ENCODE measurements at places on chromosomes 2 and 18.

DNA sequence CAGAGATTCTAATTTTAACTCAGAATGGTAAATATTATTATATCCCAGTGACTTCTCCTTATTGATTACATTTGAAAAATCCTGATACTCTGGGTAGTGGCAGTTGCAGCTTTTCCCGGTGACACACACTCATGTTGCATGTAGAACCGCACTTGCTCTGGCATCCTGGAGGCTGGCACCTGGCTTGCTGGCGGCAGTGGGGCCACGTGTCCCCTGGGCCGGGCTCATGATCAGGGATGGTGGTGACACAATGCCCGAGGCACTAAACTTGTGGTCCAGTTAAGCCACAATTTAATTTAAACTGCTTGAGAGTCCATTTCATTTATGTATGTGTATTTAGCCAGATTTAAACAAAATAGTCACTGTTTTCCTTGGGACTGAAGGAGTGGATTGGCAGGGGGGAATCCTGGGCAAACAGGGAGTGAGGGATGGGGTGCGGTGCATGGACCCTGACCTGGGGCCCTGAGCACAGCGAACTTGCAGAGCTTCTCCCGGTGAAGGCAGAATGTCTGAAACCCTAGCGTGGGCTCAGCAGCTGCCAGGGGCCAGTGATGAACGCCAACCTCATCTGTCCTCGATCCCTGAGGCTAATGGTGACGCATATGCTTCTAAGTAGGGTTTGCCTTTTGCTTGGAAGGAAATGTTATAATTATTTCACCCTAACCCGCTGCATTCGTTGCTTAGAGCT is 50.0 kb downstream of the KCNG2 start:
- DNase-seq, result no peak

DNA sequence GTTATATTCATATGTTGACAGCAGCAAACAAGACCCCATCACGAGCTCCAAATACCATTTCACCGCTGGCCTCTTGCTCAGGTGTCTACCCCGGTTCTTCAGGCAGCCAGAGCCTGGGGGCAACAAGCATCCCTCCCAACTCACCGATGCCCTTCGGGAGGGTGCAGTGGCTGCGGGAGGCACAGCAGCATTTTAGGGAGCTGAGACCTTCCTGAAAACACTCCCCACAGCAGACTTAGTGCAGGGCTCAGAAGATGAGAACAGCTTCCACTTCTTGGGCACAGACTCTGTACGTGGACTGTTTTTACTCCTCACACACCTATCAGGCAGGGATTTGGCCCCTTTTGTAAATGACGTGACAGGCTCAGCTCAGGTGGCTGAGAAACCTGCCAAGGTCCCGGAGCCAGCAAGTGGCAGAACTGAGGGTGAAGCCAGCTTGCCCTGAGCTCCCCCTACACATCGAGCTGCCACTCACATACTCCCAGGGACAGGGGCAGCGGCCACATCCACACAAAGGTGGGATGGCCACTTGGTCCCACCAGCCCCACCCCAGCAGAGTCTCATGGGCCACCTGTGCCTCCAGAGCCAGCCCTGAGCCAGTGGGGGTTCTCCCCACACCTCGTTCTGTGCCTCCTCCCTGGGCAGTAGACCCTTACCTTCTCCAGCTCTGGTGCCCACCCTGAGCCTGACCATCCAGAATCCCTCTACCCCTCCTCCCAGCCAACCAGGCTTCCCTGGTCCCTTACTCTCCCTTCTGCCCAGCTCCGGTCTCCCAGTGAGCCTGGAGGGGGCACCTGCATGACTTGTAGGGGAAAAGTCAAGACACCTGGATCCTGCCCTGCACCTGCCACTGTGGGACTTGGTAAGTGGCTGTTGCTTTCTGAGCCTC is 28.5 kb downstream of the CYP27C1 start:
- DNase-seq, result no peak

DNA sequence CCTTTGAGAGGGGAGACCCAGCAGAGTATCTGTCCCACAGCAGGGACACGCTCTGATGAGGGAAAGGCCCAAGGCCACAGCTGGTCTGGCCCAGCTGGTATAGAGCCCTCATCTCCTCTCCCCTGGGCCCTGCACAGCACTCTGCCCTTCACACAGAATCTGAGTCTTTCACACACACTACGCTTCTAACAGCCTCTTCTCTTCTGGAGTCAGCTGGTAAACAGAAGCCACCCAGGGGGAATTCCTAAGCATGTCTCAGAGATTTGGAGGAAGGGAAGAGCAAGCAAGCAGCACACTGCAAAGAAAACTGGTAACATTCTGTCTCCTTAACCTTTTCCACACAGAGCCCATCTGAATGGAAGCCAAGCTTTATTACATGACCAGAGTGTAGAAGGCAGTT is 121.1 kb upstream of the ACAA2 start:
- no peak for DNase-seq

GRCh38 chr2:150091846-150092245 is 395.6 kb downstream of the RND3 start:
- no peak for DNase-seq

GRCh38 chr18:74457725-74458421 is 765 bp upstream of the DIPK1C start:
- DNase-seq, result no peak

- DNase-seq, result no peak
These were observed 127.8 kb upstream of the SIX3 start for GRCh38 chr2:44813658-44814057.

DNA sequence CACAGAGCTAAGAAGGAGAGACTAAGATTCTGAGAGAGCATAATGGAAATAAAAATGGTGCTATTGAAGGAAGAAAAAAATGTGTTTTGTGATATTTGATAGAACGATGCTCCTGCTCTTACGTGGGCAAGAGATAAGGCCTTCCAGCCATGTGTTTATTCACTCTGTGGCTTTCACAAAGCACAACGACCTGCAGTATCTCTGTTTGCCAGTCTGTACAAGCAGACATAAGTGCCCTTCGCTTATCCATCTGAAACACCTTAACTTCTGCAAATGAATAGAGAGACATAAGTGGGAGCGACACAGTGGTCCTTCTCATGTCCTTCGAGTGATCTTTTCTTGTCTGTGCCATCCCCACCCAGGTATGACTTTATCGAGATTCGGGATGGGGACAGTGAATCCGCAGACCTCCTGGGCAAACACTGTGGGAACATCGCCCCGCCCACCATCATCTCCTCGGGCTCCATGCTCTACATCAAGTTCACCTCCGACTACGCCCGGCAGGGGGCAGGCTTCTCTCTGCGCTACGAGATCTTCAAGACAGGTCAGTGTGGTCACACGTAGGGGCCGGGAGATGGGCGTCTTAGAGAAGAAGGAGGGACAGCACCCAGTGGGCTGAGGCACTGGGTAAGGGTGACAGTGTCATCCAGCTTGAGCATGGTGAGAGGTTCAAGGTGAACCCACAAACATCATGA is 33.7 kb downstream of the NRP2 start:
- DNase-seq, result no peak

GRCh38 chr2:188414411-188414810 is 122.7 kb downstream of the GULP1 start:
- peak; percentile 37 for DNase-seq

DNA sequence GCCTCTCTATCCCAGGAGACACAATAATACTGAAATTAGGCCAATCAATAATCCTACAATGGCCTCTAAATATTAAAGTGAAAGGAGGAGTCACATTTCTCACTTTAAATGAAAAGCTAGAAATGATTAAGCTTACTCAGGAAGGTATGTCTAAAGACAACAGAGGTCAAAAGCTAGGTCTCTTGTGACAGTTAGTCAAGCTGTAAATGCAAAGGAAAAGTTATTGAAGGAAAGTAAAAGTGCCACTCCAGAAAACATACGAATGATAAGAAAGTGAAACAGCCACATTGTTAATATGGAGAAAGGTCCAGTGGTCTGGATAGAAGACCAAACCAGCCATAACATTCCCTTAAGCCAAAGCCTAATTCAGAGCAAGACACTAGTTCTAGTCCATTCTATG is 9.5 kb downstream of the SESTD1 start:
- DNase-seq, result no peak

DNA sequence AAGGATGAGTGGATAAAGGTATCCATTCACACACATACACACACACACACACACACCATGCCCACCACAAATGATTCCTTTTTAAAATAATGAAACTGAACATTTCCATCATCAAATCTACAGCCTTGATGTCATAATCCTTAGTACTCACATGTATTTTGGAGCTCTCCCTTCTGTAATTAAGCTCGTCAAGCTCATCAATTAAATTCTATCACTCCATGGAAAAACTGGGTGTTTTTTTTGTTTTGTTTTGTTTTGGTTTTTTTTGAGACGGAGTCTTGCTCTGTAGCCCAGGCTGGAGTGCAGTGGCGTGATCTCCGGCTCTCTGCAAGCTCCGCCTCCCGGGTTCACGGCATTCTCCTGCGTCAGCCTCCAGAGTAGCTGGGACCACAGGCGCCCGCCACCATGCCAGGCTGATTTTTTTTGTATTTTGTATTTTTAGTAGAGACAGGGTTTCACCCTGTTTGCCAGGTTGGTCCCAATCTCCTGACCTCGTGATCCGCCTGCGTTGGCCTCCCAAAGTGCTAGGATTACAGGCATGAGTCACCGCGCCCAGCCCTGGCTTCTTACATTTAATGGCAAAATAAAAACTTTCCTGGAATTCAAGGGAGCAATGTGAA is 78.6 kb upstream of the RGPD4 start:
- DNase-seq, result no peak

- no peak for DNase-seq
These were observed 458.4 kb downstream of the THSD7B start for GRCh38 chr2:137223722-137224121.

GRCh38 chr2:97908208-97908676 is 87.5 kb downstream of the TMEM131 start:
- no peak for DNase-seq

GRCh38 chr2:164606557-164606956 is 14.7 kb downstream of the GRB14 start:
- DNase-seq, result peak; percentile 31

DNA sequence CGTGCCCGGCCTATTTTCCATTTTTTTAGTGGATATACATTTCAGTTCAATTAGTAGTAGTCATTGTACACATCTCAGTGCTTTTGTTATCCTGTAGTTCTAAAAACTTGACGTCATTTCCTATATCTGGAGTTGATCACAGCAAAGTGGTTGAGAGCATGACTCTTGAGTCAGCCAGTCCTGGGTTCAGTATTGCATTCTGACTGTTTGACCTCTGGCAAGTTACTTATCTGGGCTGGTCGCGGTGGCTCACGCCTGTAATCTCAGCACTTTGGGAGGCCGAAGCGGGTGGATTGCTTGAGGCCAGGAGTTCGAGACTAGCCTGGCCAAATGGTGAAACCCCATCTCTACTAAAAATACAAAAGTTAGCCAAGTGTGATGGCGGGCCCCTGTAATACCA is 50.4 kb upstream of the PPM1B start:
- DNase-seq, result no peak

- DNase-seq, result no peak
These were observed 118.4 kb downstream of the ALK start for GRCh38 chr2:29802986-29803385.

GRCh38 chr2:240958366-240959213 is 39.8 kb upstream of the SNED1 start:
- DNase-seq, result no peak

DNA sequence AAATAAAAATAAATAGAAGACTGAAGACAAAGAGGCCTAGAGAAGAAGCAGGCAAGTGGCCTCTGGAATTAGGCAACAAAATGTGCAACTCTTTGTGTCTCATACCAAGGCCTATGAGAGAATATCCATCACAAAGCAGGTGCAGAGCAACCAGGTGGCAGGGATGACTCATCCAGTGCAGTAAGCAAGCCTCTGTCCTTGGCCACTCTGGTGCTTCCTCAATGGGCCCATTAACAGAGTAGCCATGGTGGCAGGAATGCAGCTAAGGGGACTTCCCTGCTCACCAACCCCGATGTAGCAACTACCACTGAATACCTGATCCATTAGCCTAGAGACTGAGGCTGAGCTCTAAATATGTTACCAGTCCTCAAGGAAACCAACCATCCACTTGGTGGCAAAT is 11.0 kb upstream of the EPG5 start:
- no peak for DNase-seq

GRCh38 chr2:100197631-100198153 is 55.3 kb upstream of the AFF3 start:
- peak; percentile 57 for DNase-seq

DNA sequence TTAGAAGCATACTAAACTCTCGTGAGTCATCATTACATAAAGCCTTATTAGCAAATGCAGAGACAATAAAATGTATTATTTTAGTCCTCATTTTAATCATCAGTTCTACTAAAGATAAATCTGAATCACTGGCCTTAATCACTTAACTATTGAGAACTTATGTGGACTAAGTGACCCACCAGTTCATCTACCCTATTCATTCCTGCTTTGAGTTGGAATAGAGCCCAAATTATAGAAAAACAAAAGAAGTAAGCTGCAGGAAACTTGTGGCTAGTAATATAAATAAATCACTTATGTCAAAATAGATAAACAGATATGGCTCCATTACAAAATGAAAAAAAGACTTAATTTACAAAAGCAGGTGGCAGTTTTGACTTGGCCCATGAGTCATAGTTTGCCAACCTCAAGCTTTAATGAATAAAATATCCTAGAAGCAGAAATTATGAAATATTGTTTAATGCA is 851.8 kb upstream of the CRIM1 start:
- DNase-seq, result no peak

GRCh38 chr18:61998335-61998734 is 105.5 kb upstream of the RNF152 start:
- DNase-seq, result no peak

DNA sequence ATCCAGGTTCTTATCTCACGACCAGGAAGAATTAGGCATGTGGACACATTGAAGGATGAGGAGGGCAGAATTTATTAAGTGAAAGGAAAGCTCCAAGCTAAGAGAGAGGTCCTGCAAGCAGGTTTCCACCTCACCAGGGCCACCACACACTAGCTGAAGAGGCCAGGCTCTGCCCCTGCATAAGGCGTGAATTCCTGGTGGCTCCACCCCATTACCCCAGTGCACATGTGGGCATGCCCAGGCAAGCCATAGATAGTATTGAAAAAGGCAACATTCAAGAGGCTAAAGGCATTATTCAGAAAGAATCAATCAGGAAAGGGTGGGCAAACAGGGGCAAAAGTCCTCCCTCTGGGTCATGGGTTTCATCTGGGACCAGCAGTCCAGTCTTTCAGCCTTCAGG is 30.9 kb upstream of the GRP start:
- no peak for DNase-seq

GRCh38 chr18:58139459-58140386 is 95.7 kb downstream of the NEDD4L start:
- no peak for DNase-seq

- DNase-seq, result no peak
These were observed 459.4 kb downstream of the EPHA4 start for GRCh38 chr2:221112744-221113143.

DNA sequence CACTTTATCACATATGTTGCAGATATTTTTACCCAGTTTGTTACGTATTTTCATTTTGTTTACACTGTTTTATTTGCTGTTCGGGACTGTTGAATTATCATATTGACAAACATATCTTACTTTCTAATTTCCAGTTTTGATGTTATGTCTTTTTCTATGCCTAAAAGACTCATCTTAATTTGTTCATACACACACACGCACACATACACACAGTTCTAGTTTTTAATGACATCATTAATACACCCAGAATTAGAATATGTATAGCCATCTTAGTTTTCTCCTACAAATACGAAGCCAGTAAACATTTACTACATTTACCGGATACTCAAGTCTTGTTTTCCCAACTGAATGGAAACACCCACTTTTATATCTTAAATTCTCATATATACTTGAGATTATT is 29.2 kb downstream of the ALS2 start:
- no peak for DNase-seq

GRCh38 chr2:35495182-35495581 is 860.4 kb upstream of the CRIM1 start:
- DNase-seq, result no peak

- peak; percentile 31 for DNase-seq
These were observed at the start of gene ABHD3 for GRCh38 chr18:21704603-21705364. ABHD3 (minus strand) TSS chr18:21704774; CDS start chr18:21704665, 109 bp downstream.

All from AG04449 (cell line).